ENCODE measurements at places on chromosomes 16 and 17.

GRCh38 chr17:57422574-57423164 is 166.3 kb downstream of the MSI2 start:
- no peak for DNase-seq

- no peak for DNase-seq
These were observed 75.0 kb downstream of the TMEM132E start for GRCh38 chr17:34654276-34654880.

- DNase-seq = no peak
These were observed 115.1 kb upstream of the SDK2 start for GRCh38 chr17:73759324-73759723.

DNA sequence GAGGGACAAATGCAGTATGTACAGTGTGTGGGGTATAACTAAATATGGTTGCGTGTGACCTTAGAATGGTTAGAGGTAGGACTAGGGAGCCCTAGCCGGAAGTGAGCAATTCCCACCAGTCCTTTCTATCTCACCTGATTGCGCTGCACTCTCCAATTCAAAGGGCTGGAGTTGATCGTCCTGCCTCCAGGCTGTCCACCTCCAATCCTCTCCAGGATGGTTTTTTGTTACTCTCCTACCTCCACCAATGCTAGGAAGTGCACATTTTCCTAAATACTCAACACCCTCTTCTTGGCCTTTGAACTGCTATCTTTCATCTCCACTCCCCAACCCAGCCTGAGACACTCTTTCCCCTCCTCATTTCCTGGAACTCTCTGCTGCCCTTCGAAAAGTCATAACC is 181.7 kb upstream of the ASIC2 start:
- DNase-seq = no peak

- no peak for DNase-seq
These were observed 9.4 kb downstream of the GLIS2 start for GRCh38 chr16:4325253-4325758.

GRCh38 chr16:54590836-54591235 is 304.2 kb upstream of the IRX3 start:
- DNase-seq = no peak
